ENCODE measurements at places on chromosomes 12 and 14.
A peak's percentile ranks its signal among the peaks of the same experiment; 100 is the strongest.

GRCh38 chr14:78788467-78789360, 618.5 kb downstream of the NRXN3 start:
- no peak for DNase-seq
- no peak overlapping the region for H3K4me3 ChIP-seq
- no peaks in the 10 kb centered on the region for H3K27me3 ChIP-seq
- H3K27ac ChIP-seq: no peak overlapping the region
- H3K36me3 ChIP-seq: no peaks in the 10 kb centered on the region

DNA sequence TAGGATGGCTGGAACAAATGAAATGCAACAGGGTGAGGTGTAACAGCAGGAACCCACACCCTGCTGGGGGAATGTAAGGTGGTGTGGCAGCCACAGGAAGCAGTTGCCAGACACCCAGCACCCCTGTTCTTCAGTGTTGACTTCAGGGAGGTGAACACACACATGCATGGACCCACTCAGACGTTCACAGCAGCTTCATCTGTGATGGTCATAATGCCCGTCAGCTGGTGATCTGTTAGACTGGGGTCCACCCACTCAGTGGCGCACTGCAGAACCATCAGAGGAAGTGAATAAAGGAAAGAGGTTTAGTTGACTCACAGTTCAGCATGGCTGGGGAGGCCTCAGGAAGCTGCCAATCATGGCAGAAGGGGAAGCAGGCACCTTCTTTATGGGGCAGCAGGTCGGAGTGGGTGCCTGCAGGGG, 22.7 kb upstream of the TEX22 start:
- H3K4me3 ChIP-seq: no peak overlapping the region
- H3K36me3 ChIP-seq: no peaks in the 10 kb centered on the region
- DNase-seq: peak; percentile 16
- no peaks in the 10 kb centered on the region for H3K27me3 ChIP-seq

- H3K36me3 ChIP-seq: no peaks in the 10 kb centered on the region
- H3K27me3 ChIP-seq: peaks cover 32% of the 10 kb centered on the region
- DNase-seq: peak; percentile 22
- peaks cover 6% of the 10 kb centered on the region for H3K4me1 ChIP-seq
- H3K4me3 ChIP-seq: peak overlapping the region; percentile 57
- H3K27ac ChIP-seq: no peak overlapping the region
Observed at GRCh38 chr12:49537231-49537751, 1.5 kb upstream of the KCNH3 start.

DNA sequence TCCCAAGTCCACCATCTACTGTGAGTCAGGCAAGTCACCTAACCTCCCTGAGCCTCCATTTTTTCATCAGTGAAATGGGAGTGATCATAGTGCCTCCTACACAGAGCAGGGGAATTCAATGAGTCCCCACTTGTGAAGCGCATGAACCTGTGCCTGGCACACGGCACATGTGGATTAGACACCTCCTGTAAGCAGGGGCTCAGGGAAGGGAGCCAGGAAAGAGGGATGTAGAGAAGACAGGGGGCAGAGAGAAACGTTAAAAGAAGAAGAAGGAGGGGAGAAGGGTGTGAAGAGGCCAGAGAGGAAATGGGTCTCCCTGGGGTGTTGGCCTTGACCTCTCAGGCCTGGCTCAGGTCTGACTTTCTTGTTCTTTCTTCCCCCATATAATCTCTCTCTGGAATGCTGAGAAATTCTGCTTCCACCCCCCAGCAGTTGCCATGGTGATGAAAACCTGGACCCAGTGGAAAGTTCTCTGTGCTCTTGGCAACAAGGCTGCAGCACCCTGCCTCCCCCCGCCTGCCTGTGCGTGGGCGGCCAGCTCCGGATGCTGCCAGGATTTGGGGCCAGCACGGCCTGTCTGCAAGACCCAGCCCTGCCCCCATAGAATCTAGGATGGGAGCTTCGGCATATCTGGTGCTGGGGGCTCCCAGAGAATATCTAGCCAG, 94.5 kb downstream of the CALM1 start:
- DNase-seq: peak; percentile 67
- no peak overlapping the region for H3K4me3 ChIP-seq
- H3K36me3 ChIP-seq: no peaks in the 10 kb centered on the region
- H3K27ac ChIP-seq: no peak overlapping the region

DNA sequence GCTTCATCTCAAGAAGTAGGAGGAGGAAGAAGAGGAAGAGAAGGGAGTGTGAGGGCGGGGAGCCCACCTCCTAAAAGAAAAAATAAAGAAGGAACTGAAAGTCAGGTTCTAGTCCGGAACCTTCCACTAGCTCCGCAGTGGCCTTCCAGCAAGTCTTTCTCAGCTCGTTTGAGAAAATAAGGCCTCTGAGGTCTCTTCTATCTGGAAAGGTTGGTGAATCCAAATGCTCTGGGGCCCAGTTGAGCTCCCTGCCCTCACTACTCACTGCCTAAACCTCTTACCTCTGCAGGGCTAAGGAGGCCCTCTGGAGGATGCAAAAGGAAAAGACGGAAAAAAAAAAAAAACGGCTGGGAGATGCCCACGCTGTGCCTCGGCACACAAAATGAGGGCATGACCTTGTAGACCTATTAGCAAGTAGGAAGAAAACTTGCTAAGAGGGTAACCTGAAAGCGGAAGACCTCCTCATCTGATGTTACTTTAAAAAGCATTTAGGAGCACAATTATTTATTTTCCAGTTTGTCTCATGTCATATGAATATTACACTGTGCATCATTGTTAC, 35.9 kb downstream of the FBLN5 start:
- H3K27ac ChIP-seq: no peak overlapping the region
- peak; percentile 72 for DNase-seq
- H3K36me3 ChIP-seq: peaks cover 16% of the 10 kb centered on the region
- H3K27me3 ChIP-seq: no peaks in the 10 kb centered on the region
- no peak overlapping the region for H3K4me3 ChIP-seq
- no peaks in the 10 kb centered on the region for H3K4me1 ChIP-seq

GRCh38 chr14:104230946-104231345, 92.6 kb downstream of the KIF26A start:
- no peaks in the 10 kb centered on the region for H3K4me1 ChIP-seq
- no peak for DNase-seq
- no peak overlapping the region for H3K27ac ChIP-seq
- no peak overlapping the region for H3K4me3 ChIP-seq
- H3K36me3 ChIP-seq: no peaks in the 10 kb centered on the region

GRCh38 chr12:22658214-22658613, 33.2 kb downstream of the ETNK1 start:
- 0 out of 2 replicates have a peak, but pooled peaks cover 5% of the 10 kb centered on the region for H3K36me3 ChIP-seq
- H3K27me3 ChIP-seq: no peaks in the 10 kb centered on the region
- peak; percentile 77 for DNase-seq
- H3K4me3 ChIP-seq: no peak overlapping the region
- H3K27ac ChIP-seq: 0 out of 2 replicates have a peak overlapping the region, but pooled peaks have one; percentile 6

DNA sequence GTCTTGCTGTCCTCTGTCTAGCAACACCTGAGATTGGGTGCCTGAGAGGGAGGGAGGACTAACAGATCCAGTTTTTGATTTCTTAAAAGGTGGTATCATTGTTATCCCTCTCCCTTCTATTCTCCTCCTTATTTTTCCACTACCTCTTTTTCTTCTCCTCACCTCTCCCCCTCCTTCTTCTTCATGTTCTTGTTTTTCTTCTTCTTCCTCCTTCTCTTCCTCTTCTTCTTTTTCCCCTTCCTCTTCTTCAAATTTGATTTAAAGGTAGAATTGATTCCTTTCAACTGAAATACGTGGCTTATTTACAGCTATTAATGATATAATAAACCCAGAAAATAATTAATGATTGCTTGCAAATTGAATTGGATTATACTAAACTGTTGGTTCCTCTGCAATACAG, 256.8 kb upstream of the BTG1 start:
- H3K36me3 ChIP-seq: no peaks in the 10 kb centered on the region
- DNase-seq: no peak
- no peaks in the 10 kb centered on the region for H3K27me3 ChIP-seq
- H3K4me1 ChIP-seq: peaks cover 2% of the 10 kb centered on the region

GRCh38 chr12:69719336-69720316, 19.0 kb upstream of the RAB3IP start:
- H3K36me3 ChIP-seq: no peaks in the 10 kb centered on the region
- H3K4me1 ChIP-seq: no peaks in the 10 kb centered on the region
- no peaks in the 10 kb centered on the region for H3K27me3 ChIP-seq
- DNase-seq: no peak

DNA sequence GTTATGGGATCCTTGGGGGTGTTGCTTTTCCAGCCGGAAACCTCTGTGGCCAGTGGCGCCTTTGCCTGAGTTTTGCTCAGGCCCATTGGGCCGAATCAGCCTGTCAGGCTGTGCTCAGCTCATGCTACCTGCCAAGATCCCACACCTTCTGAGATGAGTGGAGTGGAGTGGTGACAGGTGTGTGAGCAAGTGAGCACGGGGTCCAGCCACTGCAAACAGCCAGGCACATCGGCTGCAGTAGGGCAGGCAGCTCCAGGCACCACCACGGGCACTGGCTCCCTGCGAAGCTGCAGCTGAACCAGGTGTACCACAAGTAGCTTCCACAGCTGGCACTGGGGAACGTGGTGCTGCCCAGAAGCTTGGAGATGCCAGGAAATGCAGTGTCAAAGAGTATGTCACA, 21.1 kb upstream of the WDR89 start:
- H3K4me1 ChIP-seq: no peaks in the 10 kb centered on the region
- no peak overlapping the region for H3K27ac ChIP-seq
- H3K4me3 ChIP-seq: no peak overlapping the region

DNA sequence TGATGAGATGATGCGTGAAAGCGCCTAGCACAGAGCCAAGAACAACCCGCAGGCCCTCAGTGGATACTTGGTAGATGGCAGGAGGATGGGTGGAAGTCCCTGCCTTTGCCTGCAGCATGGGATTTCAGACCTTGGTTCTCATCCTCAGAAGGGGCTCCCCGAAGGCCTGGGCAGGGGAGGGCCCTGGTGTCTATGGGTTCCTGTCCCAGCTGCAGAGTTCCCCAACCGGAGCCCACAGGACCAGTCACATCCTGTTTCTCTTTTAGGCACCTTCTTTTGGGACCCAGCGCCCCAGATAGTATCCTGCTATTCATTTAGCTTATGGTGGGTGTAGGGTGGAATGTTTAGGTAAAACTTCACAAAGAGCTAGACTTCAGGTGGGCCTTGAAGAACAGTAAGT, 55.5 kb downstream of the CALM1 start:
- no peak overlapping the region for H3K4me3 ChIP-seq
- H3K4me1 ChIP-seq: no peaks in the 10 kb centered on the region
- no peak for DNase-seq
- H3K27ac ChIP-seq: no peak overlapping the region
- peaks cover 16% of the 10 kb centered on the region for H3K27me3 ChIP-seq

- H3K4me1 ChIP-seq: peaks cover 10% of the 10 kb centered on the region
- no peaks in the 10 kb centered on the region for H3K27me3 ChIP-seq
- H3K4me3 ChIP-seq: 0 out of 2 replicates have a peak overlapping the region, but pooled peaks have one; percentile 14
- no peaks in the 10 kb centered on the region for H3K36me3 ChIP-seq
Observed at GRCh38 chr12:115190010-115190770, 506.2 kb upstream of the TBX3 start.

- no peak overlapping the region for H3K4me3 ChIP-seq
- peak; percentile 3 for DNase-seq
- no peaks in the 10 kb centered on the region for H3K27me3 ChIP-seq
- H3K4me1 ChIP-seq: no peaks in the 10 kb centered on the region
Observed at GRCh38 chr12:87082756-87083155, 826.6 kb upstream of the MGAT4C start.

GRCh38 chr14:36503771-36504741, 16.0 kb downstream of the NKX2-1 start:
- H3K36me3 ChIP-seq: no peaks in the 10 kb centered on the region
- DNase-seq: no peak
- no peak overlapping the region for H3K27ac ChIP-seq
- no peaks in the 10 kb centered on the region for H3K4me1 ChIP-seq

- no peaks in the 10 kb centered on the region for H3K27me3 ChIP-seq
- H3K27ac ChIP-seq: no peak overlapping the region
- H3K36me3 ChIP-seq: no peaks in the 10 kb centered on the region
- no peak overlapping the region for H3K4me3 ChIP-seq
- H3K4me1 ChIP-seq: no peaks in the 10 kb centered on the region
Observed at GRCh38 chr12:617304-617915, 45.8 kb downstream of the NINJ2 start.

- no peak overlapping the region for H3K4me3 ChIP-seq
- H3K4me1 ChIP-seq: no peaks in the 10 kb centered on the region
- no peak overlapping the region for H3K27ac ChIP-seq
- DNase-seq: no peak
- no peaks in the 10 kb centered on the region for H3K36me3 ChIP-seq
Observed at GRCh38 chr14:83455561-83455960, 1921.9 kb upstream of the SEL1L start.

GRCh38 chr12:113987261-113988063, 21.3 kb upstream of the RBM19 start:
- no peaks in the 10 kb centered on the region for H3K36me3 ChIP-seq
- no peaks in the 10 kb centered on the region for H3K4me1 ChIP-seq
- DNase-seq: no peak
- no peak overlapping the region for H3K4me3 ChIP-seq
- H3K27ac ChIP-seq: no peak overlapping the region
- peaks cover 8% of the 10 kb centered on the region for H3K27me3 ChIP-seq

DNA sequence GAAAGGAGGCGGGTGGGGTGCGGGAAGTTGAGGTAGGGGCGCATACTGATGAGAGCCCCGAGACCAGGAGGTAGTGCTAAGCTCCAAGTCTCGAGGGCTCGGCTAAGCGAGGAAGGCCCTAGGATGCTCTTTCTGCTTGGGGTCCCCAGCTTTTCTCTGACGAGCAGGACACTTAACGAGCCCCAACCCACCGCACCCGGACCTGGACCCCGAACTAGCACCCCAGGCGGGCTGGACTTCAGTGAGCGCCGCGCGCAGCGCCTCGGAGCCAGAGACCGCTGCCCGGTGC, 4.7 kb upstream of the C1QL4 start:
- no peak for DNase-seq
- H3K36me3 ChIP-seq: no peaks in the 10 kb centered on the region
- H3K27ac ChIP-seq: no peak overlapping the region

GRCh38 chr12:4112290-4112689, 161.3 kb upstream of the CCND2 start:
- H3K27ac ChIP-seq: no peak overlapping the region
- H3K36me3 ChIP-seq: no peaks in the 10 kb centered on the region
- H3K27me3 ChIP-seq: 0 out of 2 replicates have a peak, but pooled peaks cover 7% of the 10 kb centered on the region

GRCh38 chr12:3752741-3753486, at the start of gene CRACR2A:
CRACR2A (minus strand) TSS chr12:3753109; CDS start chr12:3696999, 56,110 bp downstream.
- H3K4me3 ChIP-seq: peak within 1 kb of the TSS; percentile 71
- no peaks in the 10 kb centered on the region for H3K27me3 ChIP-seq
- peak; percentile 83 for DNase-seq
- H3K4me1 ChIP-seq: no peaks in the 10 kb centered on the region
- H3K36me3 ChIP-seq: no peaks in the 10 kb centered on the region

GRCh38 chr12:111791507-111791906, 24.8 kb downstream of the ALDH2 start:
- H3K4me3 ChIP-seq: no peak overlapping the region
- H3K27me3 ChIP-seq: no peaks in the 10 kb centered on the region
- no peak overlapping the region for H3K27ac ChIP-seq
- no peaks in the 10 kb centered on the region for H3K36me3 ChIP-seq
- H3K4me1 ChIP-seq: peaks cover 4% of the 10 kb centered on the region

Measured in GM23248 (cell line).